ENCODE measurements at places on chromosomes 5 and 9. TPM values are rescaled to one million over a fixed set of nuclear protein-coding genes. Genes with fewer than 3 reads are reported as not detected.

DNA sequence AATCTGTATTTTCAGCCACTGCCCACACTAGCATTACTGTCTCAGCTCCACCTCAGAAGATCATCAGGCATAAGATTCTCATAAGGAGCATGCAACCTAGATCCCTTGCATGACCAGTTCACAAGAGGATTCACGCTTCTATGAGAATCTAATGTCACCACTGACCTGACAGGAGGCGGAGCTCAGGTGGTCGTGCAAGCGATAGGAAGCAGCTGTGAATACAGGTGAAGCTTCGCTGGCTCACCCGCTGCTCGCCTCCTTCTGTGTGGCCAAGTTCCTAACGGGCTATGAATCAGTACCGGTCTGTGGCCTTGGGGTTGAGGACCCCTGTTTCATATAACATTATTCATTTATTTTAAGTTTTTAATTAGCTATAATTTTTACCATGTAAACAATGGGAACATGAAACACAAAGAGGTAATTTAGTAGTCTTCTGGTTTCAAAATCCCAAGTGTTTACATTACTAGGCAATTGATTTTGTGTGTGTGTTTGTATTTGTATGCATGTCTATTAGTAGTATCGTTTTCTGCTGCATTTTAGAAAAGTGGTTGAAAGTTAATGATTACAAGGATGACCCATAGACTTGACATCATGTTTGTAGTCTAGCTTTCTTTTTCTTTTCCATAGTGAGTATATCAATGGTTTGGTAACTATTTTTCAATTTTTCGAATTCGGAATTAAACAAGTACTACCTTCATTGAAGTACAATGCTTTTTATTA lies 159.4 kb downstream of the TENT4A start:
- H3K27ac ChIP-seq: peak overlapping the region; percentile 28
- no peaks in the 10 kb centered on the region for H3K36me3 ChIP-seq
- no peak for DNase-seq
- no peak overlapping the region for H3K4me3 ChIP-seq

DNA sequence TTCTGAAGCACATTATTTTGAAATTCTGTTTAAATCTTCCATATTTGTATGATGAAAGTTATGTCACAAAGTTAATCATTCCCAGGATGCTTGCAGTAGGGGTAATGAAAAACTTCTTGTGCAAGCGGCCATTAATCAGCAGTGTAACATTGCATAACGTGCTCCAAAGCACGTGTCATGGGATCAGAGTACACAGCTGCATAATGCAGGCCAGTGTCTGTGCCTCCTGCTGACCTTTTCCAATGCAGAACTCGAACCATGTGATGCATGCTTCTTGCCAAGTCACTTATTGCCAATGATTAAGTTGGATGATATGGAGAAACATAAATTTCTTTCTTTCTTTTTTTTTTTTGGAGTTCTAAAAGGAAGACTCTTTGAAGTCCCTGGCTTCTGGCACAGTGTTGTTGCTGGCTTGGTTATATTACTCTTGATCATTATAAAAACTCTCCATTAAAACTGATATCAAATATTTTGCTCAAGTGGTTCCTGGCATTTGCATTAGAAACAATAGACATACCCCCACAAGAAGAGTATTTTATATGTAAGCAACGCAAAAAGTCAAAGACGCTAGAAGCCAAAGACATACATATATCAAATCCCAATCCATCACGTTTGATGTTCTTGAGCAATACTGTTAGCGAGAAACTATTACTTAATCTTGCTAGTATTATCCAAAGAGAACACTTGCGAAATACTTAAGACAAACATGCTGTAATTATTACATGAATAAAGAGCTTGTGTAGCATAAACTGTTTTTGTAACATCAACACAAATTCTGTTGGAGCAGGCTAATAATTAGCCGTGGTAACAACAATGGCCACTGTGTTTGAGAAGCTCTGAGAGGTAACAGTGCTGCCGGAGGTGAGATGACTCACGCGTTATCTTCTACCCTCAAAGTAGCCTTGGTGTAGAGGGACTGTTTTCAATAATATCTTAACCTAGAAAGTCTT lies 164.2 kb downstream of the AUH start:
- peak overlapping the region; percentile 99 for H3K27ac ChIP-seq
- no peaks in the 10 kb centered on the region for H3K36me3 ChIP-seq
- DNase-seq: no peak
- H3K4me3 ChIP-seq: no peak overlapping the region

The GMCL2 gene
- total RNA-seq: not detected

DNA sequence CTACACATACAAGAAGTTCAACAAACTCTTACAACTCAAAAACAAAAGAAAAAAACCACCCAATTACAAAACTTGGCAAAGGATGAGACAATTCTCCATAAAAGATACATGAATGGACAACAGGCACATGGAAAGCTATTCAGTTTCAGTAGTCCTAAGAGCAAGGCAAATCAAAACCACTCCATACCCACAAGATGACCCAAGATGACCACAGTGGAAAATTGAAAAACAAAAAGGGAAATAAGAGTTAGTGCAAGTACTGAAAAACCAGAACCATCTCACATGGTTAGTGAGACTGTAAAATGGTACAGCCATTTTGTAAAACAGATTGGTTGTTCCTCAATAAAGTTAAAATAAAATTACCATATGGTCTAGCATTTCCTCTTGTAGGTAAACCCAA lies 287.1 kb upstream of the CDH9 start:
- DNase-seq: no peak
- H3K27me3 ChIP-seq: no peaks in the 10 kb centered on the region
- H3K4me1 ChIP-seq: no peaks in the 10 kb centered on the region
- H3K36me3 ChIP-seq: no peaks in the 10 kb centered on the region
- H3K4me3 ChIP-seq: no peak overlapping the region

The PCDHA6 gene
- total RNA-seq: not detected

The SLC36A3 gene
- total RNA-seq: not detected

DNA sequence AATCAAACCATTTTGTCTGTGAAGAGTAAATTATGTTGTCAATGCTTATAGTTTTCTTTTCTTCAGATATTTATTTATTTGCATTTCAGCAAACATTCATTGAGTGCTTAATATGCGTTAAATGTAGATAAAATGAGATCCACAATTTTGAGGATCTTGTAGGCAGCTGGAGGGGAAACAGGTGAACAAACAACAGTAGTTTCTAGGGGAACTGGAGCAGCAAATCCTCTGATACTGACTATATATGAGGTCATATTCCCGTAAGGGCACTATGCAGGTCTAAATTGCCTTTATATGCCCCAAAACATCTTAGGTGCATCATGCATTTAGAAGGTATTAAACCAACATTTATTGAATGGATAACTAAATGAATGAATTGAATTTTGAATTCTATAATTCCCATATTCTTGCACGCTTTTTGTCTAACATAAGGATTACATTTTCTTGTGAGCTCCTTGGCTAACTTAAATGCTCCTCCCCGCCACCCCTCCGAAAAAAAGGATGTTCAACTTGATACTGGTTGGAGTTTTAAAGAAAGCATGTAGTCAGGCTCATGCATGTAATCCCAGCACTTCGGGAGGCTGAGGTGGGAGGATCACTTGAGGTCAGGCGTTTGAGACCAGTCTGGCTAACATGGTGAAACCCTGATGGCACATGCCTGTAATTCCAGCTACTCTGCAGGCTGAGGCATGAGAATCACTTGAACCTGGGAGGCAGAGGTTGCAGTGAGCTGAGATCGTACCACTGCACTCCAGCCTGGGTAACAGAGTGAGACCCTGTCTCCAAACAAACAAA lies 299.8 kb downstream of the TMEM38B start:
- no peaks in the 10 kb centered on the region for H3K36me3 ChIP-seq
- H3K4me1 ChIP-seq: no peaks in the 10 kb centered on the region
- no peak for DNase-seq
- no peak overlapping the region for H3K27ac ChIP-seq

- H3K27ac ChIP-seq: no peak overlapping the region
- H3K4me3 ChIP-seq: no peak overlapping the region
- H3K27me3 ChIP-seq: no peaks in the 10 kb centered on the region
- DNase-seq: no peak
Observed at GRCh38 chr5:31427013-31427723, 104.7 kb downstream of the DROSHA start.

Data from liver (tissue), 10 donors.